ENCODE measurements at places on chromosomes 12 and 14.

DNA sequence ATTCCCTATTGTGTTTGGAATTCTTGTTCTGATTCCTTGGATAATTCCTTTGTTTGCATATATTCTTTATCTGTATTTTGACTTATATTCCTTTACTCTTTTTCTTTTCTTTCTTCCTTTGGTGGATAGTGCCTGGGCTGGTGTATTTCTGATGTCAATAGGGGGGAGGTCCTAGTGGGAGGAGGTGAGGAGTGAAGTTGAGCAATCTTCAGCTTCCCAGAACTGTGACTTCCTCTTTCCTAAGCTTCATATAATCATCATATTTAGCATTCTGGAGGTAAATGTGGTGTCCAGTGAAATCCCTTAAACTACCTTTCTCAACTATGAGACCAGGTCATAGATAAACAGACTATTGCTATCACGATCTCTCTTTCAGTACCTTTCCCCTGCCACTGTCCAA, 29.6 kb upstream of the TBPL2 start:
- no peak for DNase-seq

GRCh38 chr12:2080604-2081003, 27.8 kb downstream of the CACNA1C start:
- no peak for DNase-seq

GRCh38 chr14:79161571-79161970, 991.4 kb downstream of the NRXN3 start:
- no peak for DNase-seq

DNA sequence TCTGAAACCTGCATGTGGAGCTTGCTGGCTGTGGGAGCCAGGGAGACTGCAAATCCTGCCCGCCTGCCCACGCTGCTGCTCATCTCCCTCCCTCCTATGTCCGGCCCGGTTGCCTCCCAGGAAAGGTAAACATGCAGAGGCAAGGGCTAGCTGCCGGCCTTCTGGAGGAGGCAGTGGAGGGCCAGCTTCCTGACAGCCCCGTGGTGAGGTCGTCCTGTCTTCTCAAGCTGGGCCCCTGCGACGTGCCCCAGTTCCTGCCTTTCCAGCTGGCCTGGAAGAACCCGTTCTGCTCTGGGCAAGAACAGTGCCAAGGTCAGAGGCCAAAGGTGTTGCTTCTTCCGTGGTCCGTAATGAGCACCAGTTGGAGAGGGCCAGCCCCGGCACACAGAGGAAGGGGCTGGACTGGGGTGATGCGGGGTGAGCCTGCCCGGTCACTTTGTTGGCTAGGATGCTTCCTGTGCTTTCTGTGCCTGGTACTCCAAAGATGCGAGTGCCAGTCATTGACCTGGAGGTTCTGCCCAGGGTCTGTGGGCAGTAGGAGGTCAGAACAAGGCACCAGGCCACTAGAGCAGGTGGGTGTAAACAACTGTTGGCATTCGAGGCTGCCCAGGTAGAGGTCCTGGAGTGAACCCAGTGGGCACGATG, 25.3 kb downstream of the TPCN1 start:
- no peak for DNase-seq

DNA sequence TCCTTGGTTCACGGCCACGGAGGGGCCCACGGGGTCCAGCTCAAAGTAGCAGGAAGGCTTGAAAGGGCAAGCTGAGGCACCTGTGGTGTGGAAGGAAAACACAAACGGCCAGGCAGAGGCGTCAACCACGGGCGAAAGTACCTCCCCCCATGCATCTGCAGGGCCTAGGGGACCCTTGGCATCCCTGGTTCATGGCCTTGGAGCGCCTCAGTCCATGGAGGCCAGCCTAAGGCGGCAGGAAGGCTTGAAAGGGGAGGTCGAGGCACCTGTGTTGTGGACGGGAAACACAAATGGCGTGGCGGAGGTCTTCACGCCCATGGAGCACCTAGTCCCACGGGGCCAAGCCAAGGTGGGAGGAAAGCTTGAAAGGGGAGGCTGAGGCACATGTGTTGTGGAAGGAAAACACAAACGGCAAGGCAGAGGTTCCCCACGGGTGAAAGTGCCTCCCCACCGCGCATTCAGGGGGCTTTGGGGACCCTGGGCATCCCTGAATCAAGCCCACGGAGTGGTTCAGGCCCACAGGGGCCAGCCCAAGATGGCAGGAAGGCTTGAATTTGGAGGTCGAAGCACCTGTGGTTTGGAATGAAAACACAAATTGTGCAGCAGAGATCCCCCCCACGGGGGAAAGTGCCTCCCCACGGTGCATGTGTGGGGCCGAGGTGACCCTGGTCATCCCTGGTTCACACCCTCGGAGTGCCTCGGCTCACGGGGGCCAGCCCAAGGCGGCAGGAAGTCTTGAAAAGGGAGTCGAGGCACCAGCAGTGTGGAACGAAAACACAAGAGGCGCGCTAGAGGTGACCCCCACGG, 380.8 kb downstream of the ALG10 start:
- DNase-seq: no peak

GRCh38 chr12:41917181-41917580, 227.5 kb downstream of the GXYLT1 start:
- no peak for DNase-seq

- peak; percentile 56 for DNase-seq
These were observed 5.5 kb downstream of the ZFP36L1 start for GRCh38 chr14:68787092-68787992.

DNA sequence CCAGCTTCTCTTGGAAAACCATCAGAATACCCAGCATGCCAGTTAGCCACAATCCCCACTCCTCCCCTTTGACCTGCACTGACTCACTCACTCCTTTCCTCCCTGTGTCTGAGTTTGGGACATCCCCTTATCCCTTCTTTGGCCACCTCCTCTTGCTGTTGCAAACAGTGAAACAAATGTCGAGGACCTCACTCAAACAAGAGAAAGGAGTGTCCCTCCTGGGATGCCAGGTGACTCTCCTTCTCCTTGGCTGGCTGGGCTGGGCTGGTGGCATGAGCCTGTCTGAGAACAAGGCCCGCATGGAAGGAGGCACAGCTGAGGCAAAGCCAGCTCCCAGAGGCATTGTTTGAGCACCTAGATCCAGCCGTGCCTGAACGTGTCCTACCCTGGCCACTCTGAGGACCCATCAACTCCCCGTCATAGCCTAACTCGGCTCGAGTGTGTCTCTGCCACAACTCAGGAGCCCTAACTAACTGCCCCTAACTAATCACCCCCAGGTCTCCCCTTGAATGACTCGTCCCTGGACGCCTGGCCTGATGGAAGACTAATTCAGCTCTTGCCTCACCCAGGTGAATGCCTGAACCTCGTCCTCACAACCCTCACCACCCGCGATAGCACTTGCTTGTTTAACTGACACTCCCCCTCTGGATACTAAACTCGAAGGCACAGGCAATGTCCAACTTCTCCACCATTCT, 43.0 kb downstream of the NCOR2 start:
- no peak for DNase-seq

- no peak for DNase-seq
These were observed 59.1 kb downstream of the TTLL5 start for GRCh38 chr14:75720116-75720515.

DNA sequence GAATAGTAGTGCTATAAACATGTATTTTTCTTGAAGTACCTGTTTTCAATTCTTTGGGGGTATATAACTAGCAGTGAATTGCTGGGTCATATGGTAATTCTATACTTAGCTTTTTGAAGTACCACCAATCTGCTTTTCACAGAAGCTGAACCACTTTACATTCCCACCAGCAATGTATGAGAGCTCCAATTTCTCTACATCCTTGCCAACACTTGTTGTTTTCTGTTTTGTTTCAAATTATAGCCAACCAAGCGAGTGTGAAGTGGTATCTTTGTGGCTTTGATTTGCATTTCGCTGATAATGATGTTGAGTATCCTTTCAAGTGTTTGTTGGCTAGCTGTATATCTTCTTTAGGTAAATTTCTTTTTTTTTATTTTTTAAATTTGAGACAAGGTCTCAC, 95.7 kb downstream of the PAPLN start:
- DNase-seq: no peak

DNA sequence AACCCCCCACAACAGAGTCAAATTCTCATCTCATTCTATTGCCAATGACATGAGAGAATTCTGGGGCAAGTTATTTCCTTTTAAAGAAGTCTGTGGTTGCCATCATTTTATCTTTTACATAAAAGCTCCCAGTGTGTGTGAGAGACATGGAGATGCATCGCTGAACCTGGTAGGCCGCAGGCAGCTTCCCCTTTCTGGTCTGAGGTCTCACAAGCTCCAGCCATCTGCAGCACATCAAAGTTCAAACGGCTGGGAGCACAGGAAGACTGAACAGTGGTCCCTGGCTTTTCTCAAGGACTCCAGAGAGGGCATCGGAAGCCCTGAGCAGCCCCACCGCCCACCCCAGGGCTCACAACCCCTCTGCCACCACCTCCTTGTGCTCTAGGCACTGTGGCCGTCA, 141.7 kb downstream of the RIMBP2 start:
- DNase-seq: no peak

GRCh38 chr12:89418228-89418910, 66.1 kb upstream of the DUSP6 start:
- no peak for DNase-seq

DNA sequence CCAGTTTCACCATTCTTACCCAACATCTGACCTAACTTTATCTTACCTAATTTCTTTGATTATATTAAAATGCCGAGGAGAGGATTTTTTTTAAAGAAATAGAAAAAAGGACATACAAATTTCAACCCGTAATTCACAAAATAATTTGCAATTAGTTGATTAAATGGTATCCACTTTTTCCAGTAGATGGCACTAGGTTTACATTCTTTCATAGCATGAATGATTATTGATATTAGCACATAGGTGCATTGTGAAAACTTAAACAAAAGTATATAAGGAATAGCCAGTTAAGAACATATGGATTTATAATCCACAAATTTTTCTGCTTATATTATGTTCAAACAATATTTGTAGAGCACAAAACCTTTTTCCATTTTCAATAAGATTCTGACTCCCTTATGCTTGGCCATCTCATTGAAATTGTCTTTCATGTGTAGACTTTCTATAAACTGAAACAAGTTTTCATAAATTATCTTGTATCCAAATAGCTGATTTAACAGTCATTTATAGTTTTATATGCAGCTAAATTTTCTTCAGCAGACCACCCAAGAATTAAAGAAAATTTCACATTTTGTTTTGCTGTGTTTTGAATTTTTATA, 35.3 kb downstream of the MSRB3 start:
- DNase-seq: no peak

GRCh38 chr12:132194056-132194455, 49.8 kb downstream of the NOC4L start:
- no peak for DNase-seq

GRCh38 chr12:52630599-52631200, 12.3 kb upstream of the KRT73 start:
- no peak for DNase-seq

Measured in CD4-positive, alpha-beta T cell treated with Interleukin-10 for 1 hour (primary cell).